ENCODE measurements at places on chromosomes 6 and 20.

- no peak for DNase-seq
Measured at GRCh38 chr6:163392533-163392932, 22.0 kb upstream of the QKI start.

GRCh38 chr6:33991610-33992009 lies 154.3 kb downstream of the GRM4 start:
- no peak for DNase-seq

GRCh38 chr20:62437496-62437895 lies 10.2 kb upstream of the RBBP8NL start:
- no peak for DNase-seq

GRCh38 chr6:140921366-140922226 lies 1211.1 kb upstream of the GJE1 start:
- DNase-seq = peak; percentile 56

DNA sequence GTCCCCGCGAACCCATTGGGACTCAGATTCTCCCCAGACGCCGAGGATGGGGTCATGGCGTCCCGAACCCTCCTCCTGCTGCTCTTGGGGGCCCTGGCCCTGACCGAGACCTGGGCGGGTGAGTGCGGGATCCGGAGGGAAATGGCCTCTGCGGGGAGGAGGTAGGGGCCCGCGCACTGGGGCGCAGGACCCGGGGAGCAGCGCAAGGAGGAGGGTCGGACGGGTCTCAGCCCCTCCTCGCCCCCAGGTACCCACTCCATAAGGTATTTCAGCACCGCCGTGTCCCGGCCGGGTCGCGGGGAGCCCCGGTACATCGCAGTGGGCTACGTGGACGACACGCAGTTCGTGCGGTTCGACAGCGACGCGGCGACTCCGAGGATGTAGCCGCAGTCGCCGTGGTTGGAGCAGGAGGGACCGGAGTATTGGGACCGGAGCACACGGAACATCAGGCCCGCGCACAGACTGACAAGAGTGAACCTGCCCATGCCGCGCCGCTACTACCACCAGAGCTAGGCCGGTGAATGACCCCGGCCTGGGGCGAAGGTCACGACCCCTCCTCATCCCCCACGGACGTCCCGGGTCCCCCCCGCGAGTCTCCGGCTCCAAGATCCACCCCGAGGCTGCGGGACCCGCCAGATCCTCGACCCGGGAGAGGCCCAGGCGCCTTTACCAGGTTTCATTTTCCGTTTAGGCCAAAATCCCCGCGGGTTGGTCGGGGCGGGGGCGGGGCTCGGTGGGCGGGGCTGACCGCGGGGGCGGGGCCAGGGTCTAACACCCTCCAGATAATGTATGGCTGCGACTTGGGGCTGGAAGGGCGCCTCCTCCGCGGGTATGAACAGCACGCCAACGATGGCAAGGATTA lies 15.7 kb upstream of the HLA-A start:
- DNase-seq = peak; percentile 90

DNA sequence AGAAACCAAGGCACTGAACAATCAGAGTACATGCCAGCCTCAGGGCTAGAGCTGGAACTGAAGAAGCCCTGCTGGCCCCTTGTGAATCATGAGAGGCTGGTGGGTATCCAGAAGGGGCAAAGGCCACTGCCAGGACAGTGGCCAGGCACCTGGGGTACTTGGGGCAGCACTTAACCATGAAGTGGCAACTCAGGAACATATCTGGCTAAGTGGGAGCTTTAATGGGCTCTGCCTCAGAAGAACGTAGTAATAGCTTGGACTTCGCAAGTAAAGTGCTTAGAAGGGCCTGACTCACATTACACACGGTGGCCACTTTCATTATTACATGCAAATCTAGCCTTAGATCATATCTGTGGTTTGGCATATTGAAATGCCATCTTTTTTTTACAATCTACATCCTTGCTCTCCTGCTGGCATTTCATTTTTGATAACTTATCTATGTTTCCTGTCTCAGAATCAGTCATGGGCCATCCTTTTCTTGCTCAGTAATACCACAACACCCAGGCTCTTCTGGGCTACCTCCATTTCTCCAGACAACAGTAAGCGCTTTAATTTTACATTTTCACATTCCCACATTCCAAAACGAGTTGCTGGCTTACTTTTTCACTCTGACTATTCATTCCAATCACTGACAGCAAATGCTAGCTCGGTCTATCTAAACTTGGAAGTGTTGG lies 21.6 kb downstream of the NAPB start:
- DNase-seq = peak; percentile 89

GRCh38 chr6:76776876-76777275 lies 686.4 kb downstream of the HTR1B start:
- no peak for DNase-seq

DNA sequence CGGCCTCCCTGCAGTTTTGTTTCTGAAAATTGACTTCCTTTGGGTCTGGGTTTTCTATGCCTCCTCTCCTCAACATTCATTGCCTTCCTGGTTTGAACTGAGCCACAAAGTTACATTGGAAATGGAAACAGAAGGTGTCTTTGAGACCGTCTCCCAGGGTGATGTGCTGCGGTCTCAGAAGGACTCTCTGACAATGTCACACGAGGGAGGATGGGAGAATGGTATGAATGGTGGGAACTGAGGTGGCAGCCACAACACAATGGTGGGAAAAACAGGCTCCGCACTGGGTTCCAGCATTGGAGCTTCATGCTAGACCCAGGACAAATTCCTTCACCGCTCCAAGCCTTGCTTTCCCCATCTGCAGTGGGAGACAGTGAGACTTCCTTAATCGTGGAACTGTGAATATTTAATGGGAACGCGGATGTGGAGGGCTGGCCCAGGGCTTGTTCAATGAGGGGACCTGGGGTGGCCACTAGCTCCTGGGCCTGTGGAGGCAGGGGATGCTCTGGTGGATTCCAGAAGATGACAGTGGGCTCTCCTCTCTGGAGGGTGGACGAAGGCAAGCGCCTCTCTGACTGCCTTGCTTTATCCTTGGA lies 73.9 kb downstream of the KCNB1 start:
- DNase-seq = no peak

- no peak for DNase-seq
Measured at GRCh38 chr20:49413677-49414076, 68.8 kb downstream of the KCNB1 start.

GRCh38 chr6:31734821-31735406 lies 1.4 kb downstream of the CLIC1 start:
- DNase-seq = peak; percentile 86

GRCh38 chr6:132063204-132063603 lies 112.0 kb upstream of the CCN2 start:
- no peak for DNase-seq

DNA sequence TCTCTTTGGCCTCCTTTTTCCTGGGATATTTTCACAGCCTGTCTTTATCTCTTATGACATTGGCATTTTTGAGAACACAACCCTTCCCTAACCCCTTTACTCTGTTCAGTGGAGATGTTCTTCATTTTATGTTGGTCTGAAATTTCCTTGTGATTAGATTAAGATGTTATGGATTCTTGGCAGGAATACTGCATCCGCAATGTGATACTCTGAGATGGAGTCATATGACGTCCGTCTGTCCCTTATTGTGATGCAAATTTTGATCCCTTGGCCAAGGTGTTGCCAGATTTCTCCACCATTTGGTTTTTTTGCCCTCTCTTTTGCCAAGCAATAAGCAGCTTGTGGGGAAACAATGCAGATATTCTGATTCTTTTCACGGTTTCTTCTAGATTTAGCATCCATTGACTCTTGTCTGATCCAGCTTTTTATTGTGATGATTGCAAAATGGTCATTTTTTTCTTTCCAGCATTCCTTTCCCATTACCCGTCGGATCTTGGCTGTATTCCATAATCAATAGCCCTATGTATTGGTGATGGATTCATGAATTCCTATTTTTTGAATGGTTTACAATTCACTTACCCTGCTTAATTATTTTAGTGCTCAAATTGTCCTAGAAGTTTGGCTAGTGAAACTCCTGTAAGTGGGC lies 85.1 kb downstream of the NCOA3 start:
- DNase-seq = no peak

GRCh38 chr6:34196116-34196832 lies 40.4 kb upstream of the HMGA1 start:
- peak; percentile 89 for DNase-seq

DNA sequence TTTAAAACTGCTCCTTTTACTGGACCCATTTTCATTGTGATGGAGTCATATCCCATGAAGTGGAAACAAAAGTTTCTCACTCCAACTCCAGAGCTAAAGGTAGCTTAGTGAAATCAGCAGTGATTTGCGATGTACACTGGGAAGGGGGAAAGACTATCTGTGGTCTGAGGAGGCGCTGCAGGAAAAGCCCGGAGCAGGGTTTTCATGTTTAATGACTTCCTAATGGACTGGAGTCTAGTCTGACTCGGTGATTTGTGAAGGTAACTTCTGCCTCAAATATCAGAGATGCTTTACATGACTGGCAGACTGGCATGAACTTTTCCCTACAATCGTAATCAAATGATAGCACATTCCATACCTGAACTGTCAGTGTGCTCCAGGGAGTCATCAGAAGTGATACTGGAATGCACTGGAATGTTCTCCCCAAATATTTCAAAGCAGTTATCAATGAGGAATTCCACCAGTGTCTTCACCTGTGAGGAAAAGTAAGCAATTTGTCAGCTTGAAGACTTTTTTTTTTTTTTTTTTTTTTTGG lies 7.0 kb downstream of the TAGAP start:
- no peak for DNase-seq

- DNase-seq = no peak
Measured at GRCh38 chr20:24588047-24588635, 118.7 kb downstream of the SYNDIG1 start.

- DNase-seq = no peak
Measured at GRCh38 chr20:16292226-16292880, 280.9 kb downstream of the KIF16B start.

- DNase-seq = peak; percentile 80
Measured at GRCh38 chr20:63520934-63521601, 503 bp downstream of the PPDPF start.

- no peak for DNase-seq
Measured at GRCh38 chr6:39295611-39296011, 18.6 kb downstream of the KCNK17 start.

DNA sequence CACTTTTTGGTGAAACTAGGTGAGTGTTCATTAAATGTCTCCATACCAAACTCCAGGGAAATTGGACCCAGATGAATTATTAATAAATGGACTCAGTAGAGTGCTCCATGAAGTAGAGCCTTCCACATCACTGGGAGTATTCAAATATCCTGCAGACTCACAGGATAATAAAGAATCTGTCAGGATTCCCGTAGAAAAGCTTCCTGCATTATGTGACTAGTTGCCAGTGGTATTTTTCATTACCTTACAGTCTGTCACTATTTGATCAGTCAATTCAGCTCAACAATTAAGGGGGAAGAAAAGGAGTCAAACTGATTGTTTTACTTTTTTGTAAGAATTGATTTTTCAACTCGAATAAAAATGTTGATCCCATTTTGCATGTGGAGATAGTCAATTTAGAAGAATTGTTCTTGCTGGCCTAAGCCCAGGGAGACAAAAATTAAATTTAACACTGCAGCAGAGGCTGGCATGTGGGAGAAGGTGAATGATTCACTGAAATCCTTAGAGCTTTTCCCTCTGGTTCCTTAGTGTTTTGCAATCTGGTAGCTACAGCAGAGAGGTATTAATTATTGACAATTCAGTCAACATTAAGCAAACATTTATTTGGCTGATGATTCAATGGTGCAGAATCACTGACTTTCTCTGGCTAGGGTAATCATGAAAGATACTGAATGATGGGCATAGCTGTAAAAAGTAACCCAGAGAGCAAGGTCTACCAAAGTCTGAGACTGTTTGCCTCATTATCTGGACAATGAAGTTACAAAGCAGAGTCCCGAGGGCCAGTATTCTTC lies 442.4 kb downstream of the CD83 start:
- no peak for DNase-seq

DNA sequence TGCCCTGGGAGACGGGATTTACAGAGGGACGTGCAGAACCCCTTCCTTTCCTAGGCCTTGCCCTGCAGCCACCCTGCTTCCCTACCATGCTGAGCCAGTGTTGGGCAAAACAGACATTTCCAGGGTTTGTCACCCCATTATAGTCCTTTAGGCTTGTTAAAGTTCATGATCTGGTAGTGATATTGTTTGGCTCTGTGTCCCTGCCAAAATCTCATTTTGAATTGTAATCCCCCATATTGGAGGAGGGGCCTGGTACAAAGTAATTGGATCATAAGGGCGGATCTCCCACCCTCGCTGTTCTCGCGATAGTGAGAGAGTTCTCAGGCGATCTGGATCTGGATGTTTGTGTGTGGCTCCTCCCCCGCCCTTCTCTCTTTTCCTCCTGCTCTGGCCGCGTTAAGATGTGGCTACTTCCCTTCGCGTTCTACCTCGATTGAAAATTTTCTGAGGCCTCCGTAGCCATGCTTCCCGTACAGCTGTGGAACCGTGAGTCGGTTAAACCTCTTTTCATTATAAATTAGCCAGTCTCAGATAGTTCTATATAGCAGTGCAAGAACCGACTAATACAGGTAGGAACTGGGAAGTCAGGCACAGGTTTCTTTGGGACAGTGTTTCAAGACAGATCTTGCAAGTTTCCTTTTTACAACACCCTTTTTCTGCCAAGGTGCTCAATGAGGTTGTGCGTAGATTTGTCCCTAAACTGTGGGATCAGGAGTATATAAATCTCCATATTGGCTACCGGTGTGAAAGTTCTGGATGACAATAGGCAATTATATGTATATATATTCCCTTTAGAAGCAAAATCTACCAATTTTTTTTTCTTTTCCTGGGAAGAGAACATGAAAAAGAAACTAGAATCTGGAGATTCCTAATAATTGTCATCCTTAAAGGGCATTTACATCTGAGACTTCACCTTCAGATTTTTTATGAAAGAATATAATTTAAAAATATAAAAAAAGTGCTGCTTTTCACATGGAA lies 152.1 kb downstream of the SAMD5 start:
- DNase-seq = no peak

- DNase-seq = no peak
Measured at GRCh38 chr20:11170565-11170964, 496.8 kb upstream of the JAG1 start.

DNA sequence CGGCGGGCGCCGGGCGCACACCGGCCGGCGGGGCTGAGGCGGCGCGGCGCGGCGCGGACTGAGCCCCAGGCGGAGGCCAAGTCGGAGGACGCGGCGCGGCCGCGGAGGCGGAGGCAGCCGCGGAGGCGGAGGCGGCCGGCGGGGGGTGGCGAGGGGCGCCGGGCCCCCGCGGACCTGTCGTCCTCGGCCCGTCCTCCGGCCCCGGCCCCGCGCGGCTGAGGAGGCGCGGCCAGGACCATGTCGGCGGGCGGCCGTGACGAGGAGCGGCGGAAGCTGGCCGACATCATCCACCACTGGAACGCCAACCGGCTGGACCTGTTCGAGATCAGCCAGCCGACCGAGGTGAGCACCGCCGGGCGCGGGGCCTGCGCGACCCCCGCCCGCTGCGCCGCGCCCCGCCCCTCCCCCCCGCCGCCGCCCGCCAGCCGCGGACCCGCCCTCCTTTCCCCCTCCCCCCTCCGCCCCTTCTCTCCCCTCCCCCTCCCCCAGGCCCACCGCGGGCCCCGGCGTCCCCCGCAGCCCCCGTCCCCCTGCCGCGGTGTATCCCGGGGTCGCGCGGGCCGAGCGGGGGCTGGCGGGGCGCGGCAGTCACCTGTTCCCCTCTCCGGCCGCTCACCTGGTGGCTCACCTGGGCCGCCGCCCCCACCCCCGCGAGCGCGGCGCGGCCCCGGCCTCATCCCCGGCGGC lies at the start of gene AFDN:
TSS of gene AFDN (plus strand) at position 16 of the 687 bp plus-strand sequence. CDS start at position 238, 222 bp downstream.
- DNase-seq = no peak

- peak; percentile 33 for DNase-seq
Measured at GRCh38 chr6:11043961-11044711, at the start of gene ELOVL2. TSS of gene ELOVL2 (minus strand) at chr6:11044305. CDS start at chr6:11044230, 75 bp downstream.

- DNase-seq = no peak
Measured at GRCh38 chr6:50847890-50848594, 29.4 kb downstream of the TFAP2B start.

- no peak for DNase-seq
Measured at GRCh38 chr20:54144847-54145414, 28.9 kb downstream of the CYP24A1 start.

GRCh38 chr20:33667676-33668465 lies 1.1 kb downstream of the ACTL10 start:
- peak; percentile 89 for DNase-seq

Data from activated CD4-positive, alpha-beta T cell treated with anti-CD3 and anti-CD28 coated beads, Interleukin-10, Interleukin-2, amounts not matched to agents 100 ng/mL and 50 ng/mL, durations not matched to agents 16 hours and 8 hours (primary cell).